ENCODE measurements at places on chromosomes 6 and 20. TPM values are rescaled to one million over a fixed set of nuclear protein-coding genes. Genes with fewer than 3 reads are reported as not detected.

PPIL6 gene
- 0.61 TPM for total RNA-seq

C6orf132 gene
- total RNA-seq, result 38.1 TPM

GRCh38 chr20:22768266-22769178 is 184.2 kb upstream of the FOXA2 start:
- no peak for DNase-seq

GRCh38 chr6:8084586-8084985 is 17.8 kb downstream of the EEF1E1 start:
- no peak for DNase-seq

Data from WTC11 (cell line).